ENCODE measurements at places on chromosomes 1 and 21.

DNA sequence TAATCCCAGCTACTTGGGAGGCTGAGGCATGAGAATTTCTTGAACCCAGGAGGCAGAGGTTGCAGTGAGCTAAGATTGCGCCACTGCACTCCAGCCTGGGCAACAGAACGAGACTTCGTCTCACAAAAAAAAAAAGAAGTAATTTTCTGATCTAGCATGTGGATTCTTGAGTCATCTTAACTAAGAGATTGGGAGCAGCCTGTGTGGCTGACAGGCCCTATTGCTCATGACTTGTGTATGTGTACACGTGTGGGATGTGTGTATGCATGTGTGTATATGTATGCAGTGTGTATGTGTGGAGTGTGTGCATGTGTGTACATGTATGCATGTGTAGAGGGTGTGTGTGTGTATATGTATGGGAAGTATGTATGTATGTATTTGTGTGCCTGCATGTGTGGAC lies 29.5 kb downstream of the DOP1B start:
- no peak for DNase-seq

- no peak for DNase-seq
These were observed 19.2 kb downstream of the CD1D start for GRCh38 chr1:158199849-158200248.

DNA sequence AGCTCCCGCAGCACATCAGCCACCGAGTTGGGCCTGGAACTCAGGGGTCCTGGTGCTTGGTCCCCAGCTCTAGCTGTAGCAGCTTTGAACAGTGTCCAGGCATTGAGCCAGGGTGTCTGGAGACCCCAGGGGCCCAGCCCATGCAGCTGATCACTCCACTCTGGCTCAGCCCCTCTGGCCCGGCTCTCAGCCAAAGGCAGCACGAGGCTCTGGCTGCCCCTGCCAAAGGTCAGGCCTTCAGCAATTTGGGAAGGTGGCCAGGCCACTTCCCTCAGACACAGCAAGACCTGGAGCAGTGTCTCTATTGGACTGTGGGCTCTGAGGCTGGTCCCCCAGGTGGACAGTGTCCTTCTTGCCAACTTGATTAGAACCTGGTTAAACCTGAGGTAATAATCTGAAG lies 34.4 kb upstream of the RNF19B start:
- DNase-seq, result no peak

- no peak for DNase-seq
These were observed 52.4 kb upstream of the SLFNL1 start for GRCh38 chr1:41073971-41074370.

- DNase-seq, result no peak
These were observed 16.8 kb downstream of the TAF13 start for GRCh38 chr1:109059026-109059425.

- DNase-seq, result no peak
These were observed 438.2 kb upstream of the LRRC7 start for GRCh38 chr1:69129538-69129937.

DNA sequence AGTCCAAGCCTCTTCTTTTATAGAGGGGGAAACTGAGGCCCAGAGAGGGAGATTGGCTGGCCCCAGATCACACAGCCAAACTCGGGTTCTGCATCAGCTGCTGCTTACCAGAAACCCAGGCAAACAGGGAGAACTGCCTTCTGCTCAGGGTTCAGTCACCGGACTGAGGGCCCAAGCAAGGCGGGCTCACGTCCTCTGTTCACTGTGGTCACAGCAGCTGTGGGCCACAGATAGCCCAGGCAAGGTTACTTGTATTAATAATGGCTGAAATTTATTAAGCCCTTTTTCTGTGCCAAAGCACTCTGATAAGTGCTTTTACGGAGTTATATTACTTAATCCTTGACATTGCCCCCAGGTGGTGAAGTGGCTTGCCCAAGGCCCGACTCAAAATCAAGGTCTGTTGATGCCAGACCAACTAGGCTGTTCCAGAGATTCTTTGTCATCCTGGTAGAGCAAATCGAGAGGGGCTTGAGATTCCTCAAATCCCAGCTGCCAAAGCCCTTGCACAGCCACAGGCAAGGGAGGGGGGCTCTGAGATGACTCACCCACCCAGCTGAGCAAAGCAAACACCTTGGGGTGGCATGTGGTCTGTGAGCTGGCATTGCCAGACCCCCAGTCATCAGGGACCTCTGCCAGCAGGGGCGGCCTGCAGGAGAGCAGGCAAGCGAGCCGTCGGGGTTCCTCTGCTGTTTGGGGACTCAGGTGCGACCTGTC lies 36.5 kb downstream of the EPHB2 start:
- DNase-seq, result no peak

DNA sequence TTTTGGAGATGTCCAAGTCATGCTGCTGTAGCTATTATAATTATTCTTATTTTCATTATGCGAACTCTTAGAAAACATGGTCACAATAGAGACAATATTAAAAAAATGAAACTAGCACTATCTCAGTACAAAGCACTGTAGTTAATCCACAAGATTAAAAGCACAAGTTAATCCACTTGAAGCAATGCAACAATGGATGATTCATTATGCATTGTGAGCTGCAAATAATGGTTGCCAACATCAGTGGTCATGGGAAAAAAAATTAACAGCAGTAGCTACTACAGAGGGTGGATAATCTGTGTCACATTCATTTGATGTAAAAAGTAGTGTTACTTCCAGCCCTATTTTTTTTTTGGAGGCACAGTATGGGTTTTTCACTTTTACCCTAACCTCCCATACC lies 56.7 kb downstream of the DPT start:
- no peak for DNase-seq

- DNase-seq, result no peak
These were observed 853.4 kb downstream of the PLA2G4A start for GRCh38 chr1:187682112-187682511.

GRCh38 chr1:246726881-246727280 lies 2.7 kb downstream of the SCCPDH start:
- DNase-seq, result no peak

DNA sequence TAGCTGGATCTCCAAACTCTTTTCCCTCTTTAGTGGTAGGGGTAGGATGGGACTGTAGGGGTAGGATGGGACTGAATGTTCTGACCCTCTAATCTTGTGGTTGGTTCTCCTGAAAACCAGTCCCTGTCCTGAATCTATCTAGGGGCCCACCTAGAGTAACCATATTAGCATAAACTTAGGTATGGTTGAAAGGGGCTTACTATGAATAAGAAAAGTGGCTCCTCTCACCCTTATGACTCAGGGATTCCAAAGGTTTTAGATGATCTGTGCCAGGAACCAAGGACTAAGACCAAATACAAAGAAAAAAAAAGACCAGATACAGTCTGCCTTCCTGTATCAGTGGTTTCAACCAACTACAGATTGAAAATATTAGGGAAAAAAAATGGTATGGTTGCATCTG lies 28.9 kb downstream of the RNF2 start:
- no peak for DNase-seq

DNA sequence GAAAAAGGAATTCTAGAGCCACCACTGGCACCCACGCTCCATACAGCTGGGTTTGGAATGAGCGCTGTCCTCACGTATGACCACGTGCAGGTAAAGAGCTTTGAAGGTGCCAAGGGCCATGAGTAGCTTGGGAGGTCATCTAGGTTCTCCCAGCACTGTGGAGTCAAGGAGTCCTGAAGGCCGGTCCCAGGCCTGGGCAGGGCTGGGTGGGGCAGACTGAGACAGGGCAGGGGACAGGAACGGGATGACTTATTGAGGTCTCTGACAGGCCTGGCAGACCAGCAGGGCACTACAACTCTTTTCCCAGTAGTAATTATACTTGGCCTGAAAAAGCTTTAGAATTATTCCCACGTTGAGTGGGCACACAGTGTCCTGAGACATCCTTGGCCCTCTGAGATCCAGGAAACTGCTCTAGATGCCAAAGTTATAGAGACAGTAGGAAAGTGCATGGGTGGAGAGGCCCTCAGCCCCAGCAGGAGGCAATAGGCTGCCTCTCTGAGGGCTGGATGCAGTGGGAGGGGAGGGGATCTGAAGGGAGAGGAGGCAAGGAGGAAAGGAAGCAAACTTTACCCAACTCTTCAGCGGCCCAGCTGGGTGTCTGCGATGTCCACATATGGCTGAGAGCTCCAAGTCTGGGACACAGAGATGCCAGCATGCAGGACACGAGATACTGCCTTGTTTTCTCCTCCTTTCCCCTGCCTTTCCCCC lies 1.8 kb upstream of the CDA start:
- no peak for DNase-seq

DNA sequence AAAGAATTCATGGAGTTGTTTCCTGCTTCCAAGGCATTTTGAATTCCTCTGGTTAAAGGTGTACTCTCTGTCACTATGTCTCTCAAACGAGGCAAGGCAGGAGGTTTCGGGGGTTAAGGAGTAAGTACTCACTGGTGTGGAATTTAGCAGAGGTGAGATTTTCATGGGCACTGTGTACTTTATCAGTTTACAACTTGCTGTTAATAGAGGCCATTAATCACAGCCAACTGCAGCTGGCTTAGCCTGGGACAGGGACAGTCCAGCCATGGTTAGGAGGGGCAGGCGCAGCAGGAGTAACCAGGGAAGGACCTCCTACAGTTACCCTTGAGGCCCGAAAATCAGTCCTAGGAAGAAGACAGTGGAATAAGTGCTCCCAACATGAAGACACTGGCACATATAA lies 18.1 kb upstream of the TMEM9 start:
- no peak for DNase-seq

DNA sequence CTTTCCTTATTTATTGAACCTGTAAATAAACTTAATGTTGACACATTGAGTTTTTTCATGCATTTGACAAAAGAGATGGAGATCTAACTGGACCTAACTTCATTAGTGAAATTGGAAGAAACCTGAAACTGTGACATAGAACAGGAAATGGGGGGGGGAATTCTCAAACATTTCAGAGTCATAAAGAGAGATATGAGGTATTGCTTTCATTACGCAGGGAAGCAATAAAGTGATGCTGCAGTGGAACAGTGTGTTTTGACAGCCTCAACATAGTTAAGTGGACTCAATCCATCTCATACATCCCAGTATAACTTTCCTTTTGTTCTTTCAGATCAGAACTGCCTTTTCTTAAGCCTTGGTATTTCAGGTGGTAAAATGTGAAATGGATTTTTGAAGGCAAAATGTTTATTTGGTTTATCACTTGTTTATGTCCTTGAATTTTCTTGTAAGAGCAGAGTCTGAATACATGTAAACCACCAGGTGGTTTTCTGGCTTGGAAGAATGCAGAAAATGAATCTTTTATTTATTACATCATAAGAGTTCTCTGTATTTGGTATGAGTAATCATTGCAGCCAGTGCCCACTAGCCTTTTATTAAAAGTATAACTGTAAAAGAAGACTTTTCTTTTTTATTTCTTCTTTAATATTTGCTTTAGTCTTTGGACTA lies 132.5 kb downstream of the ZNF326 start:
- no peak for DNase-seq

GRCh38 chr1:116345011-116345410 lies 28.0 kb upstream of the ATP1A1 start:
- DNase-seq, result no peak

- DNase-seq, result peak; percentile 34
These were observed 771 bp downstream of the ABCD3 start for GRCh38 chr1:94418664-94419655.
